ENCODE measurements at places on chromosomes 2 and 18.

DNA sequence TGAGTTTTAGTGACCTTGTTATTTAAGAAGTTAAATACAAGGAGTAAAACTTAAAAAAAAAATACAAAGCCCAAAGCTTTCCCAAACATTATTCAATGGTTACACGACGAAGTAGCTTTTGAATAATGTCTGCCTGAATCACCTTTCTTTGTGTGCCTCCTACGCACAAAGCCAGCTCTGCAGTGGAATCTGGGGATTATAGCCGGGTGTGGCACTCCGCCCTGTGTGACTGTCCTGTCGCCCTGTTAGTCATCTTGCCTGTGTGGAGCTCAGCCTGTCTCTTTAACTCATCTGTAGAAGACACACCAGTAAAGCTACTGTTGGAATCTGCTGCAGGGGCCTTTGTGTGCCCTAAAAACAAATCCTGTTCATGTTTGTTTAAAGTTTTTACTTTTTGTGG, 79.4 kb upstream of the TCF7L1 start:
- DNase-seq, result no peak

GRCh38 chr2:163341426-163341825, 394.4 kb downstream of the FIGN start:
- no peak for DNase-seq

GRCh38 chr2:238346544-238346943, 26.2 kb downstream of the TRAF3IP1 start:
- DNase-seq, result no peak

GRCh38 chr2:60339286-60339685, 214.2 kb downstream of the BCL11A start:
- no peak for DNase-seq

DNA sequence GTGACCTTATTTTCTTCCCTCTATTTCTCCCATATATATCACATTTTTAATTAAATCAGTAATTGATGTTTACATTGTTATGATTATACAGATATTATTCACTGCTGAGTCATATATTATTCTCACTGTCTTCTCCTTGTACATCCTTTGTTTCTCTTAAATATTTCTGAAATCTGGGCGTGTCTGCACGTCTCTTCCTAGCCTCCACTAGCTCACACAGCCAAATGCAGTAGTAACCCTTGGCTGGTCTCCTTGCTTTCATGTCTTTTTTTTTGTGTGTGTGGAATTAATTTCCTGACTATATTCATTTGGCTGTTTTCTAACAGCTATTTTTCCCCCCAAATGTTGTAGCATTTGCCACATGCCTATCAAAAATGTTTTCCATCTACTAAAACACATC, 15.8 kb downstream of the CCNYL1 start:
- DNase-seq, result no peak

- DNase-seq, result no peak
Measured at GRCh38 chr2:241852981-241853631, 5.6 kb downstream of the PDCD1 start.

- no peak for DNase-seq
Measured at GRCh38 chr2:902584-902983, 48.1 kb upstream of the SNTG2 start.

GRCh38 chr2:61014763-61015162, 2.8 kb upstream of the PEX13 start:
- DNase-seq, result no peak

- DNase-seq, result no peak
Measured at GRCh38 chr18:49305688-49306336, 154.6 kb downstream of the DYM start.

GRCh38 chr2:119432851-119433522, 1.3 kb downstream of the TMEM37 start:
- DNase-seq, result no peak

- no peak for DNase-seq
Measured at GRCh38 chr2:51120754-51121280, 88.9 kb upstream of the NRXN1 start.

DNA sequence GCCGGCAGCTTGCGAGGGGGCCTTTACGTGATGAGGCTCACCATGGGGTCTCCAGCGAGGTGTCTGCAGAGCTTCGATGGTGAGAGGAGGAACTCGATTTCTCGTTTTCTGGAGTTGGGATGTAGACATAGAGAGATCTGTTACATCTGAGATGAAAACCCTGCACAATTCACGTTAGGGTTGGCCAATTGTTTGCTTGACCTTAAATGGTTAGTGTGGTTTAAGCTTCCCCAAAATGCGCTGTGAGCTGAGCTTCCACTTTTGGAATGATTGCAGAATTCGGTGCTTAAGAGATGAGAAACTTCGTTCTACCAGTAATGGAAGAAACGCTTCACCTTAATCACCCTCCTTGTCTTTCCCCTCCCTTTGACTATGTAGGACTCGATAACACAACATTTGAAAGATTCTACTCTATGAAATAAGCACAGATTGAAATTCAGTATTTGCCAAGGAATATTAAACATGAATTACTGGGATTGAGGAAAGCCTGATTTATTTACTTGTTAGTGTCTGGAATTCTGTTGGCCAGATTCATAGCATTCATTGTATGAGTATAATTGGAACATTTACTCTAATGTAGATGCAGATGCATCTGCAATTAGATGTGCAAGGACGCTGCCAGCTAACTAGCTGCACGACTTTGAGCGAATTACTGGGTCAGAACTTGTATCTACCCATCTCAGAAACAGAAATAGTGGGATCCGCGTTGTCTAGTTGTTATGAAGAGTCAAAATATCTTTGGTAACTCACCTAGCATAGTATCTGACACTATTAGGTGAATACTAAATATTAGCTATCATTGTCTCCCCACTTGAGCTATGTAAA, 1.6 kb upstream of the KLF7 start:
- DNase-seq, result no peak

DNA sequence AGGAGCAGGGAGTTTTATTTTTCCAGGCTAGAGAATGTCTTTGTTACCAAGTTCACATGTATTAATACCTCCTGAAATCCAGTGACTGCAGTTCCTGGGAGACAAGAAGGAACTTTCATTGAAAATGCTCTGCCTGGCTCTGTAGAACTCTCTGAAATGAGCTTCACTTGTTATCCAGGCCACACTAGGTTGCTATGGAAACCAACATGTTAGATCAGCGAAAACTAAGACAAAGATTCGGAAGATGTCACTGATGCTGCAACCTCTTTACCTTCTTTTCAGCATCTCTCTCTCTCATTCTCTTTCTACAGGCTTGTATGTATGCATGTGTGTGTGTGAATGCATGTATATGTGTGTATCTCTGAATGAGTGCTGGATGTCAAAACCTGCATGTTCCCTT, 218.5 kb downstream of the TRIB2 start:
- DNase-seq, result no peak

GRCh38 chr2:113284476-113284875, 5.8 kb upstream of the PAX8 start:
- DNase-seq, result no peak

DNA sequence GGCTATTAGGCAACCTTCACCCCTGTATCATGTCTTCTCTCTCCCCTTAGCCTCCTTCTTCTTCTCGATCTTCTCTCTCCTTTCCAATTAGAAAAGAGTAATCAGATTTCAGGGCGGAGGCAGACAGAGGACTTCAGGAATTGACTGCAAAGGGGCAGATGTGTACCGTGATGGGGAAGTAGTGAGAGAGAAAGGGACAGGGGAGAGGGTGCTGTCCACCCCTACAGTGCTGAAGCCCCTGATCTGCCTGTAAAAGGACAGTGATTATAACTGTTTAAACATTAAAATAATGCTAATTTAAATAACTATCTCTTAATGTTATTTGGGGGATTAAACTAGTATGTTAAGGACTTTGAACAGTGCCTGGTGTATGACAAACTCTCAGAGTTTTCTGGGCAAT, 178.5 kb downstream of the ACTR3 start:
- no peak for DNase-seq

- no peak for DNase-seq
Measured at GRCh38 chr2:17626986-17627385, 86.5 kb downstream of the VSNL1 start.

DNA sequence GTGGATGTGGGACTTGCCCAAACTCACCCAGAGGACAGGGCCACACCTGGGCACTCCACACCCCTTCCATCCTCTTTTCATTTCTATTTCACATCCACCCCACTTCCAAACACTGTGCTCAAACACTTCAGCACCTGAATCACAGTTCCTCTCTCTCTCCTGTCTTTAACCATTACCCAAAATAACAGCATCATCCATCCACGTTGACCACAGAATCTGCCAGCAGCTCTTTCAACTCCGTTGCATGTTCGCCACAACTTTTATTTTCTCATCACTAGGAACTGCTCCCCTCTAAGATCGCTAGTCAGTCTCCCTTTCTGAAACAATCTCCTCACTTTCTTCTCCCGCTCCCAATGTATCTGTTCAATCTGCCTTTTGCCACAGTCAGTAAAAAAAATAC, 121.6 kb upstream of the HNRNPA3 start:
- DNase-seq, result no peak

- DNase-seq, result no peak
Measured at GRCh38 chr18:37665346-37665745, 99.7 kb upstream of the CELF4 start.

DNA sequence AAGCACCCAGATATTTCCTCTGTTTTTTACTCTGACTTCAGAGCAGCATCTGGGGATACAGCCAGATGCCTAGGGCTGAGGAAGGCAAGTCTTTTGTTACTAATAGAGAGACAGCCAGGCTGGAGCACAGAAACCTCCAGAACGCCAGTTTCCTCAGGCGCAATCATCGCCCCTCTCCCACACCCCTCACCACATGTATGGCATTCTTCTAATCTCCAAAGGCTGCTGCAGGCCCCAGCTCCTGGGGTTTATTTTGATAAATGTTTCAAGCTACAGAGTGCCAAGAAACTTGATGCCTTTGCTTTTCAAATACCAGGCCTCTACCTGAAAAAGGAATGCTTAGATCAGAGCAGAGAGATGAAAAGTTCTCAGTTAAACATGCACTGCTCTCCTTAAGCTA, 283.6 kb downstream of the RBM43 start:
- DNase-seq, result no peak

- DNase-seq, result no peak
Measured at GRCh38 chr18:10010611-10011015, 96.8 kb downstream of the VAPA start.

DNA sequence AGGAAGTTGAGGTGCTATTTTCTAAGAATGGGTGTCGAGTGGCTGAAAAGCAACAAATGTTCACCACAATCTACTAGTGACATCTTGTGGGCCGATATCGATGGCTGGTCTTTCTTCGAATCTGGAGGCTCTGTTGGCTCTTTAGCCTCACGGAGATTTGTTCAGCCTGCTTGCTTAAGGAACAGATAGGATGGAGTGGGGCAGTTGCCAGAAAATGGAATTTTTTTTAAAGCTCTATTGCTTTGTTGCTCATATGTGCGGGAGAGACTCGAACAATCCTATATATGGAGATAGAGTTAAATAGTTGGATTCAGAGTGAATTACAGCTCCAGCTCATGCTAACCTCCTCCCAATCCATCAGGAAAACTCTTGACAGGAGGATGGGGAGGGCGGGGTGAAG, 70.9 kb upstream of the LYPD6B start:
- DNase-seq, result no peak

- no peak for DNase-seq
Measured at GRCh38 chr2:4838626-4839025, 853.6 kb upstream of the SOX11 start.

GRCh38 chr18:25921677-25922421, 168.6 kb downstream of the SS18 start:
- DNase-seq, result no peak

GRCh38 chr18:11269257-11269656, 119.9 kb upstream of the PIEZO2 start:
- DNase-seq, result no peak
